Activated effector memory CD4-positive, alpha-beta T cell treated with anti-CD3 and anti-CD28 coated beads, Interleukin-2, amount 50 U/mL, for 16 hours (primary cell): ENCODE measurements at places on chromosomes 2 and 18.
A peak's percentile ranks its signal among the peaks of the same experiment; 100 is the strongest.

GRCh38 chr2:48548840-48549239 is 18.9 kb downstream of the STON1 start:
- DNase-seq = no peak

DNA sequence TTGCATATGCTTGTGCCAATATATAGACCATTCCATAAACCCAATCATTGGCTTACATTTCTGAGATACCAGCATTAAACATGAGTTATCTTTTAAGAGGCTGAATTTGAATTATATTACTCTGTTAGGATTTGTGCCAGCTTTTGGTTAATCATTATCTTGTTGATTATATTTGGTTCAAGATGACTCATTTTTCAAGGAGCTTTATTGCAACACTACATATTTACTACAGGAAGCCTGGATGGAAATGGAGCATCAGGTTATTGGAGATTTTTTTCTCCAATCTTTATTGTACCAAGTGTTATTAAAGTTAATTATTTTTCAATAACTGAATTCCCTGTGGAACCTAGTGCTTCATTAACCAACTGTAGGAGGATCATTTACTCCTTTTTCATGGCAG is 26.4 kb downstream of the EML4 start:
- no peak for DNase-seq

DNA sequence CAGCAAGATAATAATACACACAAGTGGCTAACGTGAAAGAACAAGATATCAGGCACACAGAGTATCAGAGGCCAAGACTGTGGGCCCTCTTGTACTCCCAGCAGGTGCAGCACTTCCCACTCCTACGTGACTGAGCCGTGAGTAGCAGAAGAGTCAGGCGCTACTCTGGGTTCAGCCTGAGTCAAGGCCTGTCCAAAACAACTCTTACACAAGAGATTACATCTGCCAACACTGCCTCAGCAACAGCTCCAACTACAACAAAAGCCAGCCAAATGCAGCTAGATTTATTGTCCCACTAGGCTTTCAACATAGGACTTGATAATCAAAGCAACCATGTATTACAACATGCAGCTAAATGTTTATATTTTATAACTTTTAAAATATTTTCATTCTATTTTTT is 56.2 kb downstream of the ITSN2 start:
- no peak for DNase-seq

DNA sequence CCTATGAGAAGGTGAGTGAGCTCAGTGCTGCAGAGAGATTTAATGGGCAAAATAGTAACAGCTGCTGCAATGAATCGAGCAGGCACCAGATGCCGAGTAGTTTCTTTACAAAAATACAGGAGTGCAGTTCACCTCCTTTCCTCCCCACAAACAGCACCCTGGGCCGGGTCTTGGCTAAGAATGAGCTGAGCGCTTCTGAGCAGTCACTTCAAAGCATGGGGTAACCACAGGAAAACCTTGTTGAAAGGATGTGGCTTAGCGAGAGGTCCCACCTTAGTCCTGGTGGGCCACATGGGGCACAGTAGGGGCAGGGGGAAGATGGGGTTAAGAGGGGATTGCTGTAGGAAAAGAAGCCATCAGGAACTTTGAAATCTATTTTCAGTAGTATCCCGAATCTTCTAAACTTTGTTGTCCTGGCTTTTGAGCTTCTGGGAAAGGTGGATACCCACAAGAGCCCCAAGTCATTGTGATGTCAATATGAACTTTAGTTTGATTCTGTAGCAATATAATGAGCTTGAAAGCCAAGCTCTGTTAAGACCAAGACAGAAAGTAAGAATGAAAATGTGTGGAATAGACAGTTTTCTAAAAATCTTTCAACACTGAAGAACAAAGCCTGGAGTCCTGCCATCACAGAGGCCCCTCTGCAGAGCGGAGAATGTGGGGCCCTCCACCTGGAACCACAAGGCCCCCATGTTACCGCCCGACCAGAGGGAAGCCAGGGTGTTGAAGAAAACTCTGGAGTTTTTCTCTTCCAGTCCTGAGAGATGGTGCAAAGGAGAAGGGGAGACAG is 101.0 kb upstream of the ZNF236 start:
- peak; percentile 76 for DNase-seq

GRCh38 chr2:207150284-207150683 is 15.5 kb downstream of the KLF7 start:
- DNase-seq = no peak

DNA sequence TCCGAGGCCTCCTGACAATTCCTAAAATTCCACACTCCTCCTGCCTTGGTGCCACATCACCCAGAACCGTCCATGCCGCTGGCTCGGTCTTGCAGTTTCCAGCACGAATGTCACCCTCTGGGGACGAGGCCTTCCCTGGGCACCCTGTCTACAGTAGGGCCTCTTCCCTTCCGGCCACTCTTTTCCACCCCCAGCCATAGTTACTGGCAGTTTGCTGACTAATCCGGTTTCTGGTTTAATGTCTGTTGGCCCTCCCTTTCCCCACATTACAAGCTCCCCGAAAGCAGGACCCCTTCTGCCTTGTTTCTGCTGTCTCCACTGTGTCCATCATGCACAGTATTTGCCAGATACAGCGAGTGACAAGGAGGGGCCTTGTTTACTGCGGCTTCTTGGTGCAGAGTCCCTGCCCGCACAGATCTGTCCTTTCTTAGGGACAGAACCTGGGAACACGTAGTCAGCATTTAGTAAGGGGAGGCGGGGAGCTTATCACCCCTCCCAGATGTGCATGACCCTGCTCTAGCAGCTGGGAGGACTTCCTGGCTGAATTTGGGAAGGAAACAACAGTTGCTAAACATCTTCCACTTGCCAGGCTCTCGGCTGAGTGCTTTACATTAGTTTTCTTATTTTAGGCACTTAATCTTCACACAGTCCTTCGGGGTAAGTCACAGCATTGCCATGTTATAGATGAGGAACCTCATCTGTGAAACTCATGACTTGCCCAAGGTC is 23.6 kb upstream of the CATIP start:
- no peak for DNase-seq

GRCh38 chr2:185583058-185583816 is 155.4 kb upstream of the FSIP2 start:
- no peak for DNase-seq

- DNase-seq = no peak
Observed at GRCh38 chr2:155692856-155693255, 639.7 kb downstream of the NR4A2 start.

- no peak for DNase-seq
Observed at GRCh38 chr2:100584816-100585215, 22.0 kb downstream of the PDCL3 start.

- DNase-seq = no peak
Observed at GRCh38 chr2:219522111-219523030, 8.1 kb downstream of the ASIC4 start.
